ENCODE measurements at places on chromosomes 16 and 17.

- DNase-seq: no peak
Observed at GRCh38 chr17:40176754-40177110, 538 bp upstream of the RAPGEFL1 start.

- DNase-seq: no peak
Observed at GRCh38 chr17:54180950-54181349, 358.2 kb downstream of the KIF2B start.

GRCh38 chr17:72011561-72011960 lies 109.3 kb upstream of the SOX9 start:
- DNase-seq: no peak

GRCh38 chr17:27240086-27240801 lies 53.7 kb upstream of the WSB1 start:
- no peak for DNase-seq

DNA sequence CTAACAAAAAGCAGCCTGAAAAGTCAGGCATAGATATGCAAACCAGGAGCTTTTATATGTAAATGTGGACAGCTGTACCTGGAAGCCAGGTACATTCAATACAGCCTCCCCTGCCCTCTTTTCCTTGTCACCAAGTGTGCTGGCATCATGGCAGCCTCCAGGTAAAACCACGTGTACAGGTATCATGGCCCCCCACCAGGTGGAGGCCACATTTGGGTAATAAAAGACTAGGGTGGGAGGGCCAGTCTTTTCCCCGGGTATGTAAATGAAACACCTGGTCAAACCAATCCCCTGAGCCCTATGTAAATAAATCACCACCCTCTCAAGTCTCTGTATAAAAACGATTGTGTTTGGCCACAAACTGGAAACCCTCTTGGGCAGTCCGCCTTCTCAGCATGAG lies 226.4 kb upstream of the GOT2 start:
- DNase-seq: no peak

DNA sequence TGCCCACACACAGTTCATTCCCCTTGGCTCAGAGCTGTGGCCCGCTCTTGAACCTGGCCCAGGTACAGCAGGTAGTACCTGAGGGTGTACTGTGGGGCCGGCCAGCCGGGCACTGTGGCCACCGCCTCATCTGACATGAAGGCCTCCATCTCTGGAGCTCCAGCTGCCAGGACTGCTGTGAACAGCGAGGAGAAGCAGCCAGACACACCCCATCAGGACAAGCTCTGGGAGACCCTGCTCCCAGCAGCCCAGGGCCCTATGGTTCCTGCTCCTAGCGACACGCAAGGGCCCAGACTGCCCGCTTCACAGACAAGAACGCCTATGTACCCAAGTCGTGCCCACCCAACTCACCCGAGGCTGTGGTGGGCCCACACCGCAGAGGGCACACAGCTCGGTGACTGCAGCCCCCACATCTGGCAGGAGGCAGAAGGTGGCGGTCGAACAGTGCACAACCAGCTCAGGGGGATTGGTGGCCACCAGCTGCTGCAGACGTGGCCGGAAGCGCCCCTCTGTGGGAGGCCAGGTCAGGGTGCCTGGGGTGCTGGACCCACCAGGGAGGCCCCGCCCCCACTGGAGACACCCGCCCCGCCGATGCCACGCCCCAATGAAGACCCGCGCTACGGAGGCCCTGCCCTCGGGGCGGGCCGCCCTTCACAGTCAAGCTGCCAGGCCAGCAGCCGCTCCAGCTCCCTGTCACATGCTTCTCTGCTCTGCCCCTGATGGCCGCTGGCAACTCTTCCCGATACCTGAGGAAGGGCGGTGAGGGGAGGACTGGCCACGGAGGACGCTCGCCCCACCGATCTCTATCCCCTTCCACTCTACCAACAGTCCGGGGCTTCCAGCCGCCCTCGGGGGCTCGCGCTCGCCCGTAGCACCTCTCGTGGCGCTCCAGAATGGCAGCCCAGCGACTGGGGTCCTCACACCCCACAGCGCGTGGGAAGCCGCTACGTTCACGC lies 1.1 kb upstream of the STUB1 start:
- no peak for DNase-seq

GRCh38 chr16:61590577-61590976 lies 445.7 kb downstream of the CDH8 start:
- no peak for DNase-seq

DNA sequence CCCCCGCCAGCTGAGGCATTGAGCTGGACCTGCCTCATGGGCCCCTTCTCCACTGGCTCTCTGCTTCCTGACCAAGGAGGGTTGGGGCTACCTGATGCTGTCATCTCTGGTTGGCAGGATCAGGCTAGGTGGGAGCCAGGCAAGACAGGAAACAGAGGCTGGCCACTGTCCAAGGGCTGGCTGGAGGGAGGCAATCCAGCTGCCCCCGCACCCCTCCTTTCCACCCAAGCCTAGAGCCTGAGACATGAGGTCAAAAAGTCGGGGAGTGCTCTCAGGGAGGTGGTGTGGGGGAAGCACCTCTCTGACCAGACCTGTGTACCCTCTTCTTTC lies 14.5 kb downstream of the NGFR start:
- no peak for DNase-seq

GRCh38 chr17:15651583-15652110 lies 32.1 kb upstream of the FBXW10B start:
- peak; percentile 100 for DNase-seq

DNA sequence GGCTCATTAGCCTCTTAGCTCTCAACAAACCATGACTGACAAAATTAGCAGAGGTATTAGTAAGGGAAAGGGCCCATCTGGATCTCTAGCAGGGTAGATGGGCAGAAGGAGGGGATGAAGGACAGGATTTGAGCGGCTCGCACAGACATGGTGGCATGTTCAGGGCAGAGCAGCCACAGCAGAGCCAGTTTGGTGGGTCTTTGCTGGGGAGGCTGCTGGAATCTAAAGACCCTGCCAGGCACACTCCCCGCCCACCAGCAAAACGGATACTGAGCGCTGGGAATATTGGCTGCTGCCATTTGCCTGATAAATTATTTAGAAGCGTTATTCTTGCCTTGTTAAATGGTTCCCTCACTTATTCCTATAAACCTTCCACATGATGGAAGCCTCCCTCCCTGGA lies 20.7 kb upstream of the NAT9 start:
- no peak for DNase-seq

DNA sequence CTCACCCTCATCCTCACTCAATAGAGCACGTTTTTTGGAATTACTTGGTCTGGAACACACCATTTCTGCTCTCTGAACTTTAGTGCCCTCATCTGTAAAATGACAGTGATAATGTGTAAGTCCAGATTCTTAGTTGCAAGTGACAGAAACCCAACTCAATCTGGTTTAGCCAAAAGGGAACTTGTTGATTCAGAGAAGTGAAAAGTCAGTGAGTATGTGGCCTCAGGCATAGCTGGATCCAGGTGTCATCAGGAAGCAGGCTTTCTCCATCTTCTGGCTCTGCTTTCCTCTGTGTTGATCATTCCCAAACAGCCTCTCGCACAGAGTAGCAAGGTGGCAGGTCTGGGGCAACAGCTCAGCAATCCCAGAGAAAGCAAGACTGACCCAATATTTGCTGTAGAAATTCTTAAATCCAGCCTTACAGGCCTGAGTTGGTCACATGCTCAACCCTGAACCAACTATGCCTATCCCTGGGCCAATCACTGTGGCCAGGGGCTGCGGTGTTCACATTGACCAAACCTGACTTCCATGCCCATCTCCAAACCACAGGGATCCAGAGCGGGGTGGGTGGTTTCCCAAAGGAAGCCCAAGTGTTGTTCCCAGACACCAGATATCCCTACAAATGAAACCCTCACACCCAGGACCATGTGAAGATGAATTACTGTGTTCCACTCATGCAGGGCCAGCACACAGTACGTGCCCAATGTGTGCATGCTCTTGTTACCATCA lies 23.3 kb upstream of the ALKBH5 start:
- no peak for DNase-seq

DNA sequence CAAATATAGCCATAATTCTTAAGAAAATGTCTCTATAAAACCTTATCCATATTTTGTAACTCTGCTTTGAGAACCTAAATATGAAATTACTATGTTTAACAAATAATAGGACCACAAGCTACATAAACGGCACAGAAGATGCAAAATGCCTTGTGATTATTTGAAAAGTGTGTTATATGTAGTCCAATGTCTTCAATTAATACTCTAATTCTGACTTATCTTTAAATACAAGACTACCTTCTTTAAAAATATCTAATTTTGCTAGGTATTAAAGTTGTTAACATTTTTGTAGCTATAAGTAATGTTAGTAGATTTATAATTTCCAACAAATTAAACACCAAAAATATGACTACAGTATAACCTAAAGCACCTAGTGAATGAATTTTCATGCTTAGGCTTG lies 17.0 kb downstream of the PSMD12 start:
- DNase-seq: no peak

GRCh38 chr16:69465881-69466280 lies 41.5 kb downstream of the CYB5B start:
- DNase-seq: no peak

DNA sequence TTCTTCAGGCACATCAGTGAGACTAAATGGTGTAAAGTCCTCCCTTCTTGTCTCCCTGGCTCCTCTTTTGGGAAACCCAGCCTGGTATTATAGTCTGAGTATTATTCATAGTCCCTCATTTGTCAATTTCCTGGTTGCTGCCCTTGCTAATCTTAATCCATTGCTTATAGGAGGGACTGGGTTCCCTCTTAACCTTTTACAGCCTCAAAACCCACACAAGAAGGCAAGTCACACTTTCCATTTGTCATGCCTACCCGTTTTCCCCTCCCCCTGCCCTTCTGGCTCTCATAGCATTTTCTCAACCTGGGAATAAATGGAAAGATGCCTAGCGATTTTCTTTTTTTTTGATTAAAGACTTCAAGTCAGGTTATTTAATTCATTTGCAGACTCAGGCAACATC lies 124.8 kb downstream of the MAP2K6 start:
- DNase-seq: no peak

GRCh38 chr17:74822335-74822938 lies 37.2 kb downstream of the GRIN2C start:
- no peak for DNase-seq

GRCh38 chr17:73283841-73284282 lies 22.2 kb upstream of the CPSF4L start:
- DNase-seq: no peak

DNA sequence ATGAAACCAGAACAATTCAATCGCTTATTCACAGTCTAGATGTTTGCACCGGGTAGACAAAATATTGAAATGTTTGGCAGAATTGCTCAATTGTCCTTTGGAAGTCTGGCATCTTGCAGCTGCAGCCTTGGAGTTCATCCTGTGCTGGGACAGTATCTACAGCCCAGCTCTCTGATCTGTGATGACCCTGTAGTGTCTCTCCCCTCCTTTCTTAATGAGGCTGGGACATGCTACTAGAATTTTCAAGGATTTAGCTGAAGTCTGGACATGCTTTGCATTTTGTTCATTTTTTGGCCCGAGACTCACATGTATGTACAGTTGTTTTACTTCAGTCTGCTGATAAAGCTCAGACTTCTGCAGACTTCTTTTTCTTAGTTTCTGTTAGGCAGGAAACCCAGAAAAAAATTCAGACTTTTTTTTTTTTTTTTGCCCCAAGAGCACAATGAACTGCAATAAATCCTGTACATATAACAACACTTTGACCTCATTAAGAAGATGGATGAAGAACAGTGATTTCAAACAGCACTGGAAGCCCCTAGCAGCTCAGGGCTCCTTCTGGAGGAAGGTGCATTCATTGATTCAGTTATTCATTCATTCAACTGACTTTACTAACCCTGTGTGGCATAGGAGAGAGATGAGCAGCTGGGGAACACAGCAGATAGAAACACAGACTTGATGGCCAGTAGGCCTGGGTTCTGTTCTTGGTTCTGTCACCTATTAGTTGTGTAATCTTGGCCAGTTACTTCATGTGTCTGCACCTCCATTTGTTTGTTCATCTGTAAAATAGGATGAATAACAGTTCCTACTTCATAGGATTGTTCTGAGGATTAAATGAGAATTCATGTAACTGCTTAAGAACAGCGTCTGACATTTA lies 210.0 kb downstream of the MAP2K4 start:
- DNase-seq: no peak

DNA sequence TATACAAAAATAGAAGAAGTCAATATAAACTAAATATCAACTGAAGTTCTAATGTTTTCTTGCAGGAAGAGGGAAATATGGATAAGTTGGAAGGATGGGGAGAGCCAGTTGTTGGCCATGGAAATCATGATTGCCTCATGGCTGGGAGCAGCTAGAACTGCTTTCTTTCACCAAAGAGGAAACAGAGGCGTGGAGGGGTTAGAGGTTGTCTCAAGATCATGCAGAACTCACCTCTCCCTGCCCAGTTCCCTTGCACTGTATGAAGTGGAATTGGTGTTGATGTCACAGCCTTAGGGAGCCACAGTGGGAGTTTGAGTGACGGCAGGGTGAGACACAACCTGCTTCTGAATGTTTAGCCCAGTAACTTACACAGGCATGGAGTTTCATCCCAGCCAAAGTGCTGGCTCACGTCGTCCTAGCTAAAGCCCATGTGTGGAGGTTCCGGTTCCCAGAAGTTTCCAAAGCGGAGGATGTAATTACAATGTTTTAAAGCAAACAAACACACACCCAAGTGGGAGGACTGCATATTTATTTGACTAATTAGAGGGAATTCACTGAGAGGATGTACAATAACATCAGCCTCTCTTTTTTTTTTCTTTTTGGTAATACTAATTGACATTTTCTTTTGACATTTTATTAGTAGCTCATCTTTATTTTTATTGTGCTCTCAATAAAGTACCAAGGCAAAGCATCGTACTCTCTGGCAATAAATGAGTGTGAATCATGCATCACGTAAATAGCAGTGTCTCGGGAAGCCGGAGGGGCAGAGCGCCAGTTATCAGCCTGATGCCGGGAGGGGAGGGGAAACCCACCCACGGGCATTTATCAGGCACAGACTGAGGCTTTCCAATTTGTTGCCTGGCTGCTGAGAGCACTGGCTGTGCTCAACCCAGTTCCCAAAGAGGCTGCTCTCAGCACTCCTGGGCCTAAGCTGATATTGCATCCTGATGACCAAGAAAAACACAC lies 118.7 kb upstream of the CDH5 start:
- DNase-seq: peak; percentile 26

DNA sequence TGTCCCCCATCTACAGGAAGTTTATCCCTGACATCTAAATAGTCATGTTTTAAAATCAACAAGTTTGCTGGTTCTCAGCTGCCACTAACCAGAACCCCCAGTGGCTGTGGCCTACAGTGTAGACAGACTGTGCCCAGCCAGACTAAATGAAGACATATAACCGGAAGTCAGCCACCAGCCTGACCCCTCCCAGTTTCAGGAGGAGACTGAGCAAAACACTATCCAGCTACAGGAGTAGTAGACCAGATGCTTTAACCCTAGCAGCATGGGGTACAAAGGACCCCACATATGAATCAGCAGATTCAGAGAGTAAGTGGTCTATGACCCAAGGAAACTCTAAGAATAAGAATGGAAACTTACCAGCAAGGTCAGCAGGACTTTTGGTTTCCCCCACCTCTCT lies 83.4 kb downstream of the HIC1 start:
- DNase-seq: peak; percentile 36

DNA sequence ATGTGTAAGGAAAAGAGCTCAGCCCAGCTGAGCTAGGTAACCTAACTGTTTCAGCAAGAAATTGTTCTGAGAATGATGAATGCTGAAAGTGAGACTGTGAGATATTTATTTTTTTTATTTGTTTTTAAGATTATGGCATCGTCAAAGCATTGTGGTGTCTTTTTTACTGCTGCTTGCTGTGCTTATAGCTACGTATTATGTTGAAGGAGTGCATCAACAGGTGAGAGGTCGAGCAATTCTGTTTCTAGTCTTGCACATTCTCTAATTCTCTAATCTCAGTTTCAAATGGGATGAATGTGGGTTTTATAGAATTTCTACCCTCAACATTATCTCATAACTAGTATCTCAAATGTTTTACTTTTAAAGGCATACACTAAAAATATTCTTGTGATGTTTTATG lies 29.9 kb downstream of the VMP1 start:
- no peak for DNase-seq

Data from A172 (cell line).